ENCODE measurements at places on chromosomes 3 and 15.

DNA sequence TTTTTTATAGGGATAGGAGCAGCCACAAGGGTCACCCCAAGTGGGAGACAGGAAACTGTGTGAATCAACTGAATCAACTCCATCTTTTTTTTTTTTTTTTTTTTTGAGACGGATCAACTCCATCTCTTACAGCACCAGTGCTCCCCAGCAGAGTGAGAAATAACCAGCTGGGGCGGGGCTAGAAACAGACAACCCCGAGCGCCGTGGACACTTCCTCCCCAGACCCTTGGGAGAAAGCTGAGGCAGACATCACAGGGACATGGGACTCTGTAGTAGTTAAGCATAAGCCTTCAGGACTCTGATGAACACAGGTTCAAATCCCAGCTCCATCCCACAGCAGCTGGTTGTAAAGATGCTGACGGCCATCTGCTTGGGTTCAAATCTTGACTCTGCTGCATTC, 75.4 kb downstream of the PRICKLE2 start:
- no peak for DNase-seq

DNA sequence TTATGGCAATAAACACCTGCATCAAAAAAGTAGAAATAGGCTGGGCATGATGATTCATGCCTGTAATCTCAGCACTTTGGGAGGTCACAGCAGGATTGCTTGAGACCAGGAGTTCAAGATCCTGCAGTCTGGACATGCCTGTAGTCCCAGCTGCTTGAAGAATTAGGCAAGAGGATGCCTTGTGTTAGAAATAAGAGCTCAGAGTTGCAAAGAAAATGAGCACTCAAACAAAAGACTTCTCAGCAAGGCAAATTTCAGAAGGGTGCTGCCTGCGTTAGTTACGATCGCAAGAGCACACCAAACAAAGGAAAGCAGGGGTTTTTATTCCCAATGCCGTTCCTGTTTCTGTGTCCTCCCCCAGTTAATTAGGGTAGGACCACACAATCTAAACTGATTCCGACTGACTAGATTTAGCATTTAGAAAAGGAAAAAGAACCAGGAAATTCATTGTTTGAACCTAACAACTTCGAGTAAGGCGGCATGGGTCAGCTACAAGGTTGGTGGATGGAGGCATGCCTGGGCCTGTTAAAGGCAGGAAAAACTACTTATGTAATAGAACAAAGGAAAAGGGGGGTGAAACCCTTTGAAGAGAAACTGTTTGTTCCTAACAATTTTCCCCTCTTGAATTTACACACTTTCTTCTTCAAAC, 55.5 kb downstream of the DLG1 start:
- no peak for DNase-seq

GRCh38 chr3:114128231-114128630, 50.6 kb downstream of the DRD3 start:
- no peak for DNase-seq

GRCh38 chr15:75307778-75308390, 25.2 kb downstream of the GOLGA6D start:
- peak; percentile 15 for DNase-seq

DNA sequence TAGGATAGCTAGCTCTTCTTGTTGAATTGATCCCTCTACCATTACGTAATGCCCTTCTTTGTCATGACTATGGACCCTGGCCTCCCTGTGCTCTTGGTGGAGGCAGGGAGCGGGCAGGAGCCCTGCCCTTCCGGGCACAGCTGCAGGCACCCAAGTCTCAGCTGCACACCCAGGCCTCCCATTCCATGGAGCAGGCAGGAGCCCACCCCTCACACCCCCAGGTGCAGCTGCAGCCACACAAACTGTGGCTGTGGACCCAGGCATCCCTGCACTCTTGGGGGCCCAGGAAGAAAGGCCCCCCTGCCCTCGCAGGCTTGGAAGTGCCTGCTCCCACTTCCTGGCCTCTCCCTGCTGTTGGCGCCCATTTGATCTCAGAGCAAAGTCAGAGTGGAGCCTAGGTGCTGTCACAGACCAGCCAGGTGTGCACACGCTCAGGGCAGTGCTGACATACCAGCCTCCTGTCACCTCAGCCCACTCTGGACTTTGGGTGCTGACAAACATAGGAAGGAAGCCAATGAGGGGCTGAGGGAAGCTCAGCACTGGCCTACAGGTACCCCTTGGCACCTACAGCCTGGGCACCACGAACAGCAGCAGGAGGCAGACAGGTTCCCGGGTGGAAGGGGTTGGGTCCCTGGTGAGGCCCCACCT, 53.0 kb downstream of the SLMAP start:
- no peak for DNase-seq

DNA sequence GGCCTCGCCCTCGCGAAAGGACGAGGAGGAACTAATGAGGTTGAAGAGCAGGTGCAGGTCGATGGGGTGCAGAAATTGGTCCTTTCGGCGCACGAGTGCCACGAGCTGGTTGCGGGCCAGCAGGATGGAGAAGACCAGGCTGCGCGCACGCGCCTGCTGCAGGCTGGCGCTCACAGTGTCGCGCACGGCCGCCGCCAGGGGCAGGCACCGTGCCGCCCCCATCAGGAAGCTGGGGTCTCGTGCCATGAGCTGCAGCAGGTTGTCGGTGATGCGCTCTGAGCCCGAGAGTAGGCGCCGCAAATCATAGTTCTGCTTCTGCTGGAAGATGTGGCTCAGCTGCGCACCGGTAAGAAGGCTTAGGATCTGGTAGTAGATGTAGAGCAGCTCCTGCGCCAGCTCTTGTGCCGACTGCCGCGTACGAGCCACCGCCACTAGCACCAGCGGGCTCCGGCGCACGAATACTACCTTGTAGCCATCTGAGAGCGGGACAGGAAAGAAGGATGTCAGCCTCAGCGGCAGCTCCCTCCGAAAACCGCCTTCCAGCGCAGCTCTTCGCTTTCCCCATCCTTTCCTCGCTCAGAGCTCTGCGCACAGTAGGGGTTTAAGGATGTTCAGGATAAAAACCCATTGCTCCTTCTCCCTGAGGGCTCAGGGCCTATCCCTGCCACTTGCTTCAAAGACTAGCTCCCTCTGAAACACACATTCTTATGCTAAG, 6.9 kb upstream of the MST1R start:
- DNase-seq = no peak

- no peak for DNase-seq
Observed at GRCh38 chr3:16369885-16370284, 104.9 kb downstream of the OXNAD1 start.

GRCh38 chr3:152236716-152237115, 32.0 kb upstream of the MBNL1 start:
- DNase-seq = peak; percentile 32

DNA sequence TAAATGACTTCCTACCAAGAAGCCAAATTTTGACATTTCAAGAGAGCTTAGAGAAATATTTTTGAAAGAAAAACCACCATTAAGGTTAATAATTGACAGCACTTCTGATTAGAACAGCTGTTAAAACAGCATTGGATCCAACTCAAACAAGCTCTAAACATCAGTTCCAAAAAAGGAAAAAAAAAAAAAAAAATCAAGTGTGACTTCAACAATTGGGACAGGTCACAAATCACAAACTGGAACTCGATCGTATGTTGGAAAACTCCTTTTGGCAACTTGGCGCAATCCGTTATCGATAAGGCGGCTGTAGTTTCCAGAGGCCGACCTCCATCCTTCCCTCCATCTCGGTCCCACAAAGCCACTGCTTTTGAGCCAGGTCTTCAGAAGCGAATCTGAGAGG, 17.8 kb downstream of the TLE3 start:
- no peak for DNase-seq

All from inflammatory macrophage (primary cell).